Activated CD8-positive, alpha-beta T cell treated with anti-CD3 and anti-CD28 coated beads, Interleukin-2, amount 10 ng/mL, durations not matched to agents 7 days and 5 days (primary cell): ENCODE measurements at places on chromosomes 6 and 20. TPM values are rescaled to one million over a fixed set of nuclear protein-coding genes. Genes with fewer than 3 reads are reported as not detected.

DNA sequence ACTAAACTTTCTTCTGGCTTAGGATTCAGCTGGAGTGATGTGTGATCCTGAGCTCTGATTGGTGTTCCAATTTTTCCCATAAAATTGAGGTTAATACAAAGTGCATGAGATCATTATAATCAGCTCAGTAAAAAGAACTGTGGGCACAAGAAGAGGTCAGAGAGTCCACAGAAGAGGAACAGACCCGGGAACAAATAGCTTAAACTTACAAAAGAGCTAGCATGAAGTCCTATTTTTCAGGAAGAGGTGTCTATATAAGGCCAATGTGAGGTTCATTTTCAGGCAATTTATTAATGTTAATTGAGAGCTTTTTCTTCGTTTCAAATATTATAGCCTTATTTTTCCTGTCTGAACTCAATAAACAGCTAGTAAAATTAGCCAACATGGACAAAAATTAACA, 26.9 kb upstream of the STX11 start:
- H3K27ac ChIP-seq, result no peak overlapping the region
- no peak for DNase-seq
- H3K27me3 ChIP-seq, result no peaks in the 10 kb centered on the region

GRCh38 chr6:167787896-167788562, 38.7 kb upstream of the AFDN start:
- no peak overlapping the region for H3K4me3 ChIP-seq
- H3K27me3 ChIP-seq, result peaks cover 10% of the 10 kb centered on the region
- no peaks in the 10 kb centered on the region for H3K36me3 ChIP-seq
- H3K4me1 ChIP-seq, result no peaks in the 10 kb centered on the region

- no peak overlapping the region for H3K4me3 ChIP-seq
- no peaks in the 10 kb centered on the region for H3K4me1 ChIP-seq
- DNase-seq, result no peak
- H3K36me3 ChIP-seq, result no peaks in the 10 kb centered on the region
- peaks cover 4% of the 10 kb centered on the region for H3K27me3 ChIP-seq
- no peak overlapping the region for H3K27ac ChIP-seq
Observed at GRCh38 chr6:113616701-113617274, 240.4 kb upstream of the MARCKS start.

DNA sequence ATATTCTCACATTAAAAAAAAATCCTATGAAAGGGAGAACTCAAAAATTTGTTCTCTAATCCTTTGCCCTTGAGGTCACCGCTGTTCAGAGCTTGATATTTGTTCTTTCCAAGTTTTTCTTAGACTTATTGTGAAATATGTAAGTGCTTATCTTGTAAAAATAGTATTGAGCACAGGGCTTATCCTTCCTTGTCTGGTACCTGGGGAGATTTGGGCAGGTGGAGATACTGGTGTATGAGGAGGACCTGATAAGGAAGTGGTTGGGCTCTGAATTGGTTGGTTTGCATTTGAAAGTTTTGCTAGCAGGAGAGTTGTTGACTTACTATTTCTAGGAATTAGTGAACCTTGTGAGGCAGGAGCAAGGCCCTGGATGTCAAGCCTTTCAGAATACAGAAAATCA, 28.9 kb upstream of the ANKEF1 start:
- H3K36me3 ChIP-seq, result no peaks in the 10 kb centered on the region
- no peak overlapping the region for H3K4me3 ChIP-seq
- peaks cover 8% of the 10 kb centered on the region for H3K27me3 ChIP-seq
- H3K27ac ChIP-seq, result no peak overlapping the region

- H3K4me3 ChIP-seq, result no peak overlapping the region
- peaks cover 6% of the 10 kb centered on the region for H3K27me3 ChIP-seq
- no peaks in the 10 kb centered on the region for H3K36me3 ChIP-seq
- no peak overlapping the region for H3K27ac ChIP-seq
- peaks cover 4% of the 10 kb centered on the region for H3K4me1 ChIP-seq
Observed at GRCh38 chr6:71222671-71223070, 65.9 kb upstream of the OGFRL1 start.

- H3K27me3 ChIP-seq, result peaks cover 24% of the 10 kb centered on the region
- no peak for DNase-seq
- H3K4me3 ChIP-seq, result no peak overlapping the region
- H3K4me1 ChIP-seq, result no peaks in the 10 kb centered on the region
Observed at GRCh38 chr20:53298911-53299310, 294.7 kb downstream of the ZNF217 start.

GRCh38 chr20:62426699-62427131, 624 bp downstream of the RBBP8NL start:
- H3K27me3 ChIP-seq, result no peaks in the 10 kb centered on the region
- no peak overlapping the region for H3K27ac ChIP-seq
- H3K36me3 ChIP-seq, result no peaks in the 10 kb centered on the region
- no peak overlapping the region for H3K4me3 ChIP-seq

Gene FBXO9
- total RNA-seq, result 56.8 TPM
